Renal pelvis (tissue), 12 donors: ENCODE measurements at places on chromosomes 13 and 19. TPM values are rescaled to one million over a fixed set of nuclear protein-coding genes. Genes with fewer than 3 reads are reported as not detected.

DNA sequence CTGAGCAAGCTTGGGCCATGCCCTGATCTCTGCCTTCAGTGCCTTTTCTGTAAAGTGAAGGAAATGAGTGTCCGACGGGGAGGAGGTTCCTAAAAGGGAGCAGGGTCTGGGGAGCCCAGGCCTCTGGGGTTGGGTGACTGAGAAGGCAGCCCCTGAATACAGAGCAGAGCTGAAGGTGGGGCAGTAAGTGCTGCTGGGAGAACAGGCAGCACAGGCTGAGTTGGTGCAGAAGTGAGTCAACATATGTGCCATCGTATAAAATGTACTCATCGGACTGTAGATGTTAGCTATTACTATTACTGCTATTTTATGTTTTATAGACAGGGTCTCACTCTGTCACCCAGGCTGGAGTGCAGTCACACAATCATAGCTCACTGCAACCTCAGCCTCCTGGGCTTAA, 1.0 kb upstream of the HAMP start:
- DNase-seq = no peak

GRCh38 chr13:101785858-101786257, 333.4 kb downstream of the ITGBL1 start:
- DNase-seq = peak; percentile 30

DNA sequence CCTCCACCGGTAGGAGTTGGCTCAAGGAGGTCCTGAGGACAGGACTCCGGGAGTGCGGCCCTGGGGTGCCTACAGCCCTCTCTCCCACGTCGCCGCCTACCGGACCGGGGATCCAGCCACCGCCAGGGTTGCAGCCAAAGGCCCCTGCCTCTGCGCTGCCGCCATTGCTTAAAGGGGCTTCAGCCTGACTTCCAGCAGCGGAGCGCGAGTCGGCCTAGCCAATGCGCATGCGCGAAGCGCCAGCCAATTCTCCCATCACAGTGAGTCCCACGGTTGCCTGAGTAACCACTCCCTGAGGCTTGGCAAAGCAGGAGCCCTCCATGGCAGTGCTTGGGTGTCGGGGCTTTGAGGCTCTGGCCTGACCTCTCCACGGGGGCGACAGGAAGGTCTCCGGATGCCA, 21.5 kb upstream of the ZNF420 start:
- no peak for DNase-seq

- DNase-seq = no peak
Measured at GRCh38 chr19:58557221-58558065, 968 bp downstream of the UBE2M start.

DNA sequence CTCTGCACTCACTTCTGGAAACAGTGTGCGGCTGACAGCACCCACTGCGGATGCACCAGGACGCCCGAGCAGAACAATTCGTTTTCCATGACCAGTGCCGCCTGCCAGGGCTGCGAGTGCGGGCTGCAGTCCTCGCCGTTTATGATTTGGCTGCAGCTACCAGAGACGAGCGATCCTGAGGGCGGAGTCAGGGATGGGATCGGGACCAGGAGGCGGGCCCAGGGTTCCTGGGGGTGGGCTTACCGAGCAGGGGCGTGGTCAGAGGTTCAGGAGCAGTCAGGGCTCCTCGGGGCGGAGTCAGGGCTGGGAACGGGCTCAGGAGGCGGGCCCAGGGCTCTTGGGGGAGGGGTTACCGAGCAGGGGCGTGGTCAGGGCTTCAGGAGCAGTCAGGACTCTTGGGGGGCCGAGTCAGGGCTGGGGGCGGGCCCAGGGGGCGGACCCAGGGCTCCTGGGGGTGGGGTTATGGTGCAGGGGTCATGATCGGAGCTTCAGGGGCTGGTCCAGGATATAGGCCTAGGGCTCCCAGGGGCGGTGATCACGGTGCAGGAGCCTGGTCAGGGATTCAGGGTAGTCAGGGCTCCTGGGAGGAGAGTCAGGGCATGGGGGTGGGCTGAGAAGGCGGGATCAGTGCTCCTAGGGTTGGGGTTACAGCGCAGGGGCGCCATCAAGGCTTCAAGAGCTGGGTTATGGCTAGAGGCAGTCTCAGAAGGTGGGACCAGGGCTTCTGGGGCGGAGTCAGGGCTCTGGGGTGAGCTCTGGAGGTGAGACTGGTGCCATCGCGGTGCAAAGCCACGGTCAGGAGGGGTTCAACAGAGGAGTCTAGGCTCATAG, 1.7 kb downstream of the KLK4 start:
- DNase-seq = peak; percentile 38

DNA sequence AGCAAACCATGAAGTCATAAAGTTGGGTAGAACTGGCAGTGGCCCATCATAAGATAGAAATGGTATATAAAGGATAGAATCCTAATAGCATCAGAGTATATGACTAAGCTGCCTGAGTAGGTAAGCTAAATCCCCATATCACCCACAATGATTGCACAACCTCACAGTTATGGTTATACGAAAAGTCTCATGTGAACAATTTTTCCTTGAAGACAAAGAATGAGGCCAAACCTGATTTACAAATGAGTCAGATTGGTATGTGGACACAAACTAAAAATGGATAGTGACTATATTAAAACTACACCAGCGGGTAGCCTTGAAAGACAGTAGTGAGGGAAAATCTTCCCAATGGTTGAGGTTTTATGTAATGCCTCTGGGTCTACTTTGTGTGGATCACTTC, 40.9 kb upstream of the UFM1 start:
- DNase-seq = no peak

DNA sequence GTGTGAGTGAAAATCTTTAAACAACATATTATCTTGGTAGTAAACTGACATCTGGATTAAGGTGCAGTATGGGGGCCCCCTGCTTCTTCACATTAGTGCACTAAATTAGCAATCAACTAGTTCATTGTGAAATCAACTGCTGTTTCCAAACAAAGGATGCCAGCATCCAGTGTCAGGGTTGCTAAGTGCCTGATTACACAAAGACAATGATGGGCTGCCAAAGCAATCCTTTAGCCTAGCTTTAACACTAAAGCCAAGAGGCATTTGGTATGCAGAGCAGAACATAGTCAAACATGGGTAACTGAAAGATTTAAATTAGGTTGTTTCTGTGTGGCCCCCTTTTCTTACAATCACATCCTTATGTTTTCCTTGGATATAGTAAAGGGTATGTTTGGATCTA, 543.1 kb upstream of the SLITRK5 start:
- DNase-seq = no peak

GRCh38 chr19:35796645-35797542, 15.8 kb downstream of the PRODH2 start:
- DNase-seq = no peak

- DNase-seq = peak; percentile 51
Measured at GRCh38 chr19:42352301-42353259, 27.1 kb downstream of the MEGF8 start.

- DNase-seq = no peak
Measured at GRCh38 chr19:43639519-43640423, at the start of gene CADM4. TSS of gene CADM4 (minus strand) at chr19:43639850. CDS start at chr19:43639790, 60 bp downstream.

DNA sequence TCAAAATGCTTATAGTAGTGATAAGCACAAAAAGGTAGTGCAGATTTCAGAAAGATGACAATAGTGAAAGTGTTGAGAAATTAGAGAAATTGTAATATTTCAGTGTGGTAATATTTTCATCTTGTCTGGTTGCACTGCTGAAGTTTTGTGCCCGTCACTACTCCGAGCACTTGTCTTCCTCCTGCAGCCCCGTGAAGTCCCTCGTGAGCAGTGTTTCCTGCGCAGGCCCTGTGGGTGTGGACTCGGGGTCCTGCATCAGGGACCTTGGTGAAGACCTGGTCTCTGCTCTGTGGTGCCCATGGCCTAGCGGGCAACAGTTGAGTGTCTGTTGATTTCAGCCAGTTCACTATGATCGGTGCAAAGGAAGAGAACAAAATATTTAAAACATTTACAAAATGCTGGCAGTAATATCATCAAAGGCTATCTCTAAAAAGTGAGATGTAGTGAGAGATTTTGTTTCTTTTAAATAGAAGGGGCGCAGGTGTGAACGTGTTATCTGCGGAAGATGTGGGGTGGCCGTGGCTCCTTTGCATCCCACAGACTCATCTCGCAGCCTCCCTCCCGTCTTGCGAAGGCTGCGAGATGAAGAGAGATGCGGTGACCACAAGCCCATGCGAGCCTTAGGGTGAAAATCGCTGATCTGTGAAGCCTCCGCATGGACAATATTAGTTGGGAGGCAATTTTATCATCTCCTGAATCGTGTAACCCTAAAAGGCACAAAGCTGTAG, 27.7 kb upstream of the DCUN1D2 start:
- DNase-seq = no peak

DNA sequence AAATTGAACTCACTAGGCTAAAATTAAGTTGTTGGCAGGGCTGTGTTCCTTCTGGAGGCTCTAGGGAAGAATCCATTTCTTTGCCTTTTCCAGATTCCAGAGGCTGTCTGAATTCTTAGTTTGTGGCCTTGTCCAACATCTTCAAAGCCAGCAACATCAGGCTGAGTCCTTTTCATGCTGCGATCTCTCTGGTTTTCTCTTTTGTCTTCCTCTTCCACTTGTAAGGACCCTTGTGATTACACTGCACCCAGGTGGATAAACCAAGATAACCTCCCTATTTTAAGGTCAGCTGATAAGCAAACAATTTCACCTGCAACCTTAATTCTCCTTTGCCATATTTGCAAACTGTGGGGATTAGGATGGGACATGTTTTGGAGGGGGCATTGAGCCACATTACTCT, 11.5 kb downstream of the UTP14C start:
- DNase-seq = no peak

GRCh38 chr13:79604752-79605151, 123.8 kb downstream of the NDFIP2 start:
- no peak for DNase-seq

GRCh38 chr13:22198001-22198400, 527.1 kb downstream of the FGF9 start:
- DNase-seq = no peak

DNA sequence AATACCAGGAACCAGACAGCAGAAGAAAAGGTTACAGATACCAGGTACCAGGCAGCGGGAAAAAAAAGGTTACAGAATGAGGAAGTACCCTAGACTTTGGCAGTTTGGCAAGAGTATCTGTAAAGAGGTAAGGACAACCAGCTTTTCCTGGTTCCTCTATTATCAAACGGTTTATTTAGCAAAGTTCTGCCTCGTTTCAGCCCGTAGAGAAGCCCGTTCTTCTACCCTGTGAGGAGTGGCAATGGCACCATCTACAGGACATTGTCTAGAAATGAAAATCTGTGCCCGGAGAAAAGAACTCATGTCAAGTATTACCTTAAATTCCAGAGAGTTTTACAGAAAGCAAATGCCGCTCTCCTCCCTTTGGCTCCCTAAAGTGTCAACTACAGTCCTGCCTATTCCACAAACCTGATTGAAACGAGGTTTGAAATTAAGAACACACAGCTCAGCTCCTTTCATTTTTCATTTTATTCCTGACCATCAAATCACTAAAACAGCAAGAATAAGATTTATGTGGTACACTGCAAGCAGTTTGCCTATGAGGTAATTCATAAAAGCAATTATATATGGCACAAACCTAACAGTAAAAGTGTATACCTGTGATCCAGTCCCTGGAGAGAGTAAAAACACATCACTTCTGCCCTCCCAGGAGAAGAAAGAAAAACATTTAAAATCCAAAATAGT, 226.3 kb downstream of the SLC7A1 start:
- DNase-seq = peak; percentile 53

DNA sequence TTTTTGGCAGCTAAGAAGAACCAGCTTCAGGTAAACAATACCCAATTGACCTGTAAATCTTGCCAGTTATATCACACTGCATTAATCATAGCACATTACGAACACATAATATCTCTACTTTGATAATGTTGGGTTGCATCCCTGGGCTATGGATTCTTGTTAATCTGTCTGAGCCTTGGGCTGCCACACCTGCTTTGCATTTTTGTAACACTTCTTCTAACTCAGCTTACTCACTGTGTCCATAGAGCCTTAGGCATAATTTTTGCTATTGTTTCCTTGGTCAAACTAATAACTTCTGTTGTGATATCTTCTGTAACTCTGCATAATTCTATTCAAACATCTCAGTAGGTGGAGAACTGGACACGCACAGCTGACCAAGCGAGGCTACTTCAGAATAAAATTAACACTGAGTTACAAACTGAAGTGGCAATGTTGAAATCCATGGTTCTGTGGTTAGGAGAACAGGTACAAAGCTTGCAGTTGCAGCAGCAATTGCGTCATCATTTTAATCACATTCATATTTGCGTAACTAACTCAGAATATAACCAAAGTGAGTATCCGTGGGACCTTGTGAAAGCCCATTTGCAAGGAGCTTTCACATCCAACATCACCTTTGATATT, 6.4 kb downstream of the ZNF350 start:
- DNase-seq = no peak

DNA sequence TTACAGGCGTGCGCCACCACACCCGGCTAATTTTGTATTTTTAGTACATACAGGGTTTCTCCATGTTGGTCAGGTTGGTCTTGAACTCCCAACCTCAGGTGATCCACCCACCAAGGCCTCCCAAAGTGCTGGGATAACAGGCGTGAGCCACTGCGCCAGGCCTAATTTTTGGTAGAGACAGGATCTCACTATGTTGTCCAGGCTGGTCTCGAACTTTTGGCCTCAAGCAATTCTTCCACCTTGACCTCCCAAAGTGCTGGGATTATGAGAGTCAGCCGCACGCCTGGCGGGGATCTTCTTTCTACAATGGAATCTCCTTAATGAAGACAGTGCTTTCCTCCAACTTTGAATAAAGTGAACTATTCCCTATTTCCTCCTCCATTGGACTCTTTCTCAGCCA, 5.8 kb downstream of the RASIP1 start:
- no peak for DNase-seq

DNA sequence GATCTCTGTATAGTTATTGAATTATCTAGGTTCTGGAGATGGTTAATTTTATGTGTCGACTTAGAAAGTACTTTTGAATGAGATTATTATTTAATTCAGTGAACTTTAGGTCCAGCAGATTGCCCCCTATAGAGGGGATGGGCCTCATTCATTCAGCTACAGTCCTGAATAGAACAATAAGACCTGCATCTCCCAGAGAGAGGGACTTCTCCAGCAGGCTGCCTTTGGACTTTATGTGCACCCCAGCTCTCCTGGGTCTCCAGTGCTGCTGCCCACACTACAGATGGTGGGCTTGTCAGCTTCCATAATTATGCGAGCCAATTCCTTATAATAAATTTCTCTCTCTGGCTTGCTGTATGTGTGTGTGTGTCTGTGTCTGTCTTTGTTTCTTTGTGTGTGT, 39.3 kb upstream of the KL start:
- DNase-seq = no peak

GRCh38 chr13:102877303-102877702, 31.5 kb downstream of the ERCC5 start:
- DNase-seq = no peak

- DNase-seq = no peak
Measured at GRCh38 chr13:21123956-21124355, 52.4 kb downstream of the SKA3 start.

- peak; percentile 45 for DNase-seq
Measured at GRCh38 chr13:50990818-50991506, 81.4 kb downstream of the RNASEH2B start.

The SIGLEC12 gene
- not detected for polyA plus RNA-seq

The MCF2L gene
- polyA plus RNA-seq = 35.8 TPM

The NRTN gene
- 3.7 TPM for polyA plus RNA-seq

The TLE6 gene
- 13.7 TPM for polyA plus RNA-seq

The CKM gene
- 0.22 TPM for polyA plus RNA-seq

The B9D2 gene
- 10.3 TPM for polyA plus RNA-seq

The FFAR3 gene
- 0.31 TPM for polyA plus RNA-seq

The TPRX1 gene
- not detected for polyA plus RNA-seq

The KASH5 gene
- polyA plus RNA-seq = not detected
